ENCODE measurements at places on chromosomes 12 and 14.
A peak's percentile ranks its signal among the peaks of the same experiment; 100 is the strongest.

DNA sequence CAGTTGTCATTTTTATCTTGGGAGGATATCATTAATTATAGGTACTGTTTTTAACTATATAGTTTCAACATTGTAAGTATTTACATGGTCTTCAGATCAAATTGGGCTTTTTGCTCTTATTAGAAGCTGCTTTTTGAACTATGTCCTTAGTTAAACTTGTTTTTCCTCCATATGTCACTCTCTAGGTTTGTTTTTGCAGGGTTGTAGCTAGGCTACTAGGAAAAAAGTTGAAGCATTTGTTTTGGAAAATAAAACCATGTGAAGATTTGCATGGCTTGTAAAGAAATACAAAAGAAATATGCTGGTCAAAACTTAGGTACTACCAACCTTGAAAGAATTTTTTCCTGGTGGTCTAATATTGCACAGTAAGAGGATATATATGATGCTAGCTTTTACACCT, 3.4 kb downstream of the ARID2 start:
- no peak for DNase-seq

GRCh38 chr14:63644741-63645140, 3.1 kb upstream of the WDR89 start:
- no peak for DNase-seq

DNA sequence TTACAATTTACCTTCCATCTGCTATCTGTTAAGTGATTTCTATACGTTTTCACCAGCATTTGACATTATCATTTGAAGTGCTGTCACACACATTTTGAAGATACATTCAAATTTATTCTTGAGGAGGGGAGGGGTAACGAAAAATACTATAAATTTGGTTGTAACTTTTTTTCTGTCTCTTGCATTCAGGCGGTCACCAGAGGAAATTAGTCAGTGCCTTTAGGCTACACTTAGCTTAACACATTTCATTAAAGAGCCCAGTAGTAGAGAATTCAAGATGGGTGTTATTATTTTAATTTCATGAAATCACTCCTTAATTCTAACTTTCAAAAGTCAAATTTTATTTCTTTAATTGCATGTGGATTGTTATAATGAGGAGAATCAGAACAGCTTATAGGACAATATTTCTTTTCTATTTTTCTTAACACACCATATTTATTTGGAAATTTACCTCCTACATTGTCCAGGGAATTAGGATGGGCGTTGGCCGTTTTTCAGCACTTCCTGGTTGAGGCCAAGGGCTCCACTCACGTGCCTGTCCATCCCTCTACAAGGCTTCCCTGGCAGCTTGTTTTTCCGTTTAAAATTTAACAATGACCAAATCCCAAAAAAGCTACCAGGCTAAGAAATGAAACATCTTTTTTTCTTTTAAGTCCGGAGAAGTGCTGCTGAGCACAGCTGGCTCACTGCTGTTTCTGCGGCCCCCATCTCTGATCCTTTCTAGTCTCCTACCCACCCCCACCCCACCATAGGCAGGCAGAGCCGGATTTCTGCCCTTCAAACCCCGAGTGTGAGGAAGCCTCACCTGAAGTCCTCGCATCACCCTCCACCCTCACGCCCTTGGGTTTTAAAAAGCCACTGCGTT, 1.1 kb upstream of the FAR2 start:
- DNase-seq = peak; percentile 34

DNA sequence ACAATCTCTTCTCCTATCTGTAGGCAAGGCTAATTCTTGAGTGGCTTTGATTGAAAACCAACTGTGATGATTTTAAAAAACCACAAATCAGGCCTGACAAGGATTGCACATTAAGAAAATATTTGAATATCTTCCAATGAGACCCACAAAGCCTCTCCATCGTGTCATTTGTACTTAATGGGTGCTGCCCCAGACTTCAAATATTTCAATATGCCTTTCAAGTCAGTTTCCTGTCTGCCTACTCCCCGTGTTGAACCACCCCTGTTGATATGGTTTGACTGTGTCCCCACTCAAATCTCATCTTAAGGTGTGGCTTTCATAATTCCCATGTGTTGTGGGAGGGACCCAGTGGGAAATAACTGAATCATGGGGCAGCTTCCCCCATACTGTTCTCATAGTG, 159.7 kb upstream of the EGLN3 start:
- no peak for DNase-seq

DNA sequence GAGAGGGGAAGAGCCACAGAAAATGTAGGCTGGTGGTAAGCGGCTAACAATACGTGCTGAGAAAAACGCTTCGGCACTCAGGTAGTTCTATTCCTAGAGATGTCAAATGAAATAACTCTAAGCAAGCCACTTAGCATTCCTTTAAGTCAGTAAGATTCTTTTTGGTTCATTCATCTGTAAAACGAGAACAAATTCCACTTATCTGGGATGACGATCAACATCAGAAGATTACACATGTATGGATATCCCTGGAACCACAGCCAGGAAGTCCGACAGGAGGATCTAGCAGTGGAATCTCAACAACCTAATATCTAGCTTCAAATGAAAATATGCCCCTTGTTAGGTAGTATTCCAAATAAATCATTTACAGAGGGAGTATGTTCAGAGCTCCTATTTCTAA, 74.6 kb upstream of the CDKN3 start:
- DNase-seq = peak; percentile 15

GRCh38 chr14:22226381-22226780, 362.6 kb downstream of the DAD1 start:
- no peak for DNase-seq

GRCh38 chr12:6420364-6420763, 24.4 kb upstream of the CD27 start:
- DNase-seq = no peak

- DNase-seq = peak; percentile 6
These were observed 154.2 kb upstream of the PARP11 start for GRCh38 chr12:4027412-4027811.

- no peak for DNase-seq
These were observed 261.4 kb downstream of the GRIN2B start for GRCh38 chr12:13719986-13720385.

GRCh38 chr12:81166790-81167189, 88.9 kb downstream of the ACSS3 start:
- DNase-seq = no peak

GRCh38 chr12:27844366-27845090, 64.5 kb upstream of the MANSC4 start:
- DNase-seq = no peak

DNA sequence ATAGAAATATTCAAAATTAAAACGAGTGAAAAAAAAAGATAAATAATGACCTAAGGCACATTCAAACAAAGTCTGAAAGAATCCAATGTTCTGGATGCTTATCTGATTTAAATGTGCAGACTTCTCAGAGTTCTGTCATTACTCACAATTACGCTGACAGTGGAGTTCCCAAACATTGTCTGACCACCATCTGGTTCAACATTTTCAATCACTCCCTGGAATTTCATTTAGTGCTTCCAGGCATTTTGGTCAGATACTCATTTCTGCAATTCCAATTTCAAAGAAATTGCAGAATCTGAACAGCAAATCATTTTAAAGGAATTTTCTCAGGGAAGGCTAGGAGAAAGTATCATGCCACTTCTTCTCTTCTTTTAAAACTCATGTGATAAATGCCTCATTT, 398.2 kb upstream of the PDE3A start:
- no peak for DNase-seq

GRCh38 chr14:103247169-103247606, 86.8 kb upstream of the EIF5 start:
- no peak for DNase-seq

- DNase-seq = no peak
These were observed 246.8 kb upstream of the DAAM1 start for GRCh38 chr14:58941629-58942028.

GRCh38 chr14:53338192-53338591, 185.1 kb upstream of the DDHD1 start:
- DNase-seq = no peak

DNA sequence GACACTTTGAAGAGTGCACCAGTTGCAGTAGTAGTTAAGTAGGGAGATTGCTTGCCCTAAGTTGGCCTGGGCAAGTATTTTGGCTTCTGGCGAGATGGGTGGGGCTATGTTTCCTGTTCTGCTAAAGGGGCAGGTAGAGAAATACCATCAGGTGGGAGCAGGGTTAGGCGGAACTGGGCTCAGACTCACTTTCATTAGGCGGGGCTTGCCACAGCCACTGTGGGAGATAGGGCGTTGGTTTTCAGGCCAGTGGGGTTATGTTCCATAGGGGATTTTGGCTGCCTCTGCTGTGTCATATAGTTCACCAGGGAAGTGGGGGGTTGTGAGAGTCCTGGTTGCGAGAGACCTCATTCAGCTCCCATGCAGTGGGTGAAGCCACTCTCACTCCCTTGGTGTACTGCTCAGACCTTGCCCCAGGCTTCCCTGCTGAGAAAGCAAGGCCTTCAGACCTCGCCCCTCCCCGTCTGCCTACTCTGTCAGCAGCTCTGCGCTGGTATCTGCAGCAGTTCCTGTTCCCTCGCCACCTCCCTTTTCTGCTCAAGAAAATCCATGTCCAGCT, 43.3 kb downstream of the AEBP2 start:
- DNase-seq = no peak

- no peak for DNase-seq
These were observed 246.1 kb upstream of the CCDC196 start for GRCh38 chr14:66240105-66240504.

DNA sequence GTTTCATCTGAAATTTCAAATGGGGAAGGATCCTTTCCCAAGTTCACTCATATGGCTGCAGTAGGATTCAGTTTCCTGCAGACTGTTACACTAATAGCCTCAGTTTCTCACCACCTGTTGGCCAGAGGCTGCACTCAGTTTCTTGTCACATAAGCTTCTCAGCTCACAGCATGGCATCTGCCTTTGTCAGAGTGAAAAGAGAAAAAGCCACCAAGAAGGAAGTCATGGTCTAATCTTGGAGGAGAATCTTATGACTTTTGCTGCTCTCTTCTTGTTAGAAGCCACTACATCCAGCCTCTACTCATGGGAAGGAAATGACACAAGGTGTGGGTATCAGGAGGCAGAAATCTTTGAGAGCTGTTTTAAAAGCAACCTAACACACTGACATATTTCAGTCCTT, 39.4 kb upstream of the BTG1 start:
- DNase-seq = no peak

DNA sequence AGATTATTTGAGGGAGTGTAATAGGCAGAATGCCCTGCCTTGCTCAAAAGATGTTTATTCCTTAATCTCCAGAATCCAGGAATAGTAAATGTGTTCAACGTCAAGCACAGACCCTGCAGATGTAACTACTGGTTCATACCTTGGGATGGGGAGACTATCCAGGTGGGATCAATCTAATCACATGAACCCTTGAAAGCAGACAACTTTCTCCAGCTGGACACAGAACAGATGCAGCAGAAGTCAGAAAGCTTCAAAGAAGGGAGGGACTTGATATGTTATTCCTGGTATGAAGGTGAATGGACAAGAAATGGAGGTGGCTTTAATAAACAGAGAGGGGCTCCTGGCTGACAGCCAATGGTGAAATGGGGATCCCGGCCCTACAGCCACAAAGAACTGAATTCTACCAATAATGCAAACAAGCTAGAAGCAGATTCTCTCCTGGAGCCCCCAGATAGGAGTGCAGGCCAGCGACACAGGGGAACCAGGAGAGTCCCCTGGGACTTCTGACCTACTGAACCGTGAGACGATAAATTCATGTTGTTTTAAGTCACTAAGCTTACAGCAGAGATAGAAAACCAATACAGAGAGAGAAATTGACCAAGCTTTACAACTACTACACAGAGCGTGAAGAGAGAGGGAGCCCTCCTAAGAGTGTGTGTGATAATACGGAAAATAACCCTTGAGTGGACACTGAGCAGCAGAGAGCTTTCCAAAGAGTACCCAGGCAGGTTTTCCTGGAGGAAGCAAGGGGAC, 133.5 kb upstream of the TMEM132C start:
- DNase-seq = no peak

DNA sequence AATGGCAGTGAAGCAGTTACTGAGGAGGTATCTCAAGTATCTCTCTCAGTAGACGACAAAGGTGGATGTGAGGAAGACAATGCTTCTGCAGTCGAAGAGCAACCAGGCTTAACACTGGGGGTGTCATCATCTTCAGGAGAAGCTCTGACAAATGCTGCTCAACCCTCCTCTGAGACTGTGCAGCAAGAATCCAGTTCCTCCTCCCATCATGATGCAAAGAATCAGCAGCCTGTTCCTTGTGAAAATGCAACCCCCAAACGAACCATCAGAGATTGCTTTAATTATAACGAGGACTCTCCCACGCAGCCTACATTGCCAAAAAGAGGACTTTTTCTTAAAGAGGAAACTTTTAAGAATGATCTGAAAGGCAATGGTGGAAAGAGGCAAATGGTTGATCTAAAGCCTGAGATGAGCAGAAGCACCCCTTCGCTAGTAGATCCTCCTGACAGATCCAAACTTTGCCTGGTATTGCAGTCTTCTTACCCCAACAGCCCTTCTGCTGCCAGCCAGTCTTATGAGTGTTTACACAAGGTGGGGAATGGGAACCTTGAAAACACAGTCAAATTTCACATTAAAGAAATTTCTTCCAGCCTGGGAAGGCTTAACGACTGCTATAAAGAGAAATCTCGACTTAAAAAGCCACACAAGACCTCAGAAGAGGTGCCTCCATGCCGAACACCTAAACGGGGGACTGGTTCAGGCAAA, 216.6 kb downstream of the AKAP6 start:
- no peak for DNase-seq

- no peak for DNase-seq
These were observed 87.0 kb downstream of the ERC1 start for GRCh38 chr12:1078002-1078401.

DNA sequence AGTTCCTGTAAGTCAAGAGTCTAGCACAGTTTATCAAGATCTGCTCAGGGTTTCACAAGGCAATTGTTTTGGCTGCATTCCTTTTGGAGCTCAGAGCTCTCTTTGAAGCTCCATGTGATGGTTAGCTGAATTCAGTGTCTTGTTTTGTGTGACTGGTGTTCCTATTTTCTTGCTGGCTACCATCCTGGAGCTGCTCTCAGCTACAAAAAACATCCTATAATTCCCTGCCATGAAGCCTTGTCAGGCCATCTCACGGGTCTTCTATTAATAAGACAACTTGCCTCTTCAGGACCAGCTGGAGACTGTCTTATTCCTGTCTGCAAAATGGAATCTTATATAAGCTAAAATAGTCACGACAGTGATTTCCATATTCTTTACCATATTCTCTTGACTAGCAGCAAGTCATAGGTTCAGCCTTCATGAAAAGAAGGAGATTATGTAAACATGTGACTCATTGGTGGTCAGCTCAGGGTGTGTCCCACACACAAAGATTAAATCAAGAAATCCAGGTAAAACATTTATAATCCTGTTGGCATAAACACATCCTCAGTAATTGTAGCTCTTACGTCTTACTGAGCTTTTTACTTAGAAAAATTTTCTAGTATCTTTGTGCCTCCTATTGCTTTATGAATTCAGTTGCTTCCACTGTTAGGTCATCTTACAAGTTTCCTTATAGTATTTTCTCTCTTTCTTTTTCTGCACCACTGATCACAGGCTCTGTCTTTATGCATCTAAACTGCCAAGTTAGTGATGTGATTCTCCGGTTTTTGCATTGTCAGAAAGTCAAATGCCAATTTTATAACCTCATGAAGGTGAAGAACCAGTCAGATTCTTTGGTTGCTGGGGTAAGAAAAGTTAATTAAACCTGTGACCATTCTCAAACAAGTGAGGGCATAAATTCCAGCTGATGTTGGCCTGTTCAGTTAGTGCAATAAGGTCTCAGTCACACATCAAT, 378.5 kb upstream of the MGAT4C start:
- no peak for DNase-seq
